Osteoblast (primary cell): ENCODE measurements at places on chromosomes 2 and 18. TPM values are rescaled to one million over a fixed set of nuclear protein-coding genes. Genes with fewer than 3 reads are reported as not detected.

EMILIN2 gene
- total RNA-seq = 4.3 and 5.0 TPM in 2 replicates

INPP5D gene
- under 0.01 TPM in 2 replicates for total RNA-seq

SESTD1 gene
- total RNA-seq = 45.1 and 51.0 TPM in 2 replicates

NTSR2 gene
- total RNA-seq = not detected in 2 replicates

GLB1L gene
- 13.0 and 21.0 TPM in 2 replicates for total RNA-seq

SERPINB2 gene
- total RNA-seq = 0.72 and 1.8 TPM in 2 replicates

ZNF892 gene
- total RNA-seq = 6.2 and 6.5 TPM in 2 replicates

CTNNA2 gene
- 0.29 TPM in 1 of 2 replicates, not detected in the other for total RNA-seq

DOK1 gene
- 89.8 and 93.1 TPM in 2 replicates for total RNA-seq

COL4A4 gene
- under 0.01 and 0.36 TPM in 2 replicates for total RNA-seq

CHST9 gene
- not detected in 2 replicates for total RNA-seq

SNORC gene
- total RNA-seq = 0.72 and 0.88 TPM in 2 replicates

PPP3R1 gene
- total RNA-seq = 29.7 and 32.1 TPM in 2 replicates

TRIM54 gene
- total RNA-seq = not detected in 2 replicates

PXDN gene
- 307 and 324 TPM in 2 replicates for total RNA-seq

IL1R2 gene
- 0.36 and 0.88 TPM in 2 replicates for total RNA-seq

DIS3L2 gene
- total RNA-seq = 21.2 and 28.2 TPM in 2 replicates

ZNF516 gene
- total RNA-seq = 16.3 and 17.7 TPM in 2 replicates

STK11IP gene
- total RNA-seq = 19.4 and 22.1 TPM in 2 replicates

TMEM178A gene
- total RNA-seq = 0.29 and 0.72 TPM in 2 replicates

EMILIN1 gene
- total RNA-seq = 137 and 138 TPM in 2 replicates

RAB12 gene
- total RNA-seq = 49.2 and 51.6 TPM in 2 replicates

RUFY4 gene
- not detected in 2 replicates for total RNA-seq

TMEM163 gene
- under 0.01 TPM in 1 of 2 replicates, not detected in the other for total RNA-seq

SERPINB5 gene
- not detected in 2 replicates for total RNA-seq

DSG1 gene
- total RNA-seq = not detected in 2 replicates

SULT1C2 gene
- total RNA-seq = 0.36 and 1.2 TPM in 2 replicates

LIPG gene
- 2.2 and 3.5 TPM in 2 replicates for total RNA-seq

CARF gene
- total RNA-seq = 11.9 and 13.8 TPM in 2 replicates

MYOM1 gene
- 1.5 and 1.8 TPM in 2 replicates for total RNA-seq

TRAPPC12 gene
- total RNA-seq = 67.0 and 67.5 TPM in 2 replicates

CHRND gene
- not detected in 2 replicates for total RNA-seq

C2orf66 gene
- total RNA-seq = under 0.01 and 0.36 TPM in 2 replicates

SP140L gene
- total RNA-seq = 15.6 and 18.6 TPM in 2 replicates

EFHD1 gene
- 2.4 and 3.6 TPM in 2 replicates for total RNA-seq

C1QL2 gene
- total RNA-seq = not detected in 2 replicates

OTOF gene
- not detected in 2 replicates for total RNA-seq

EML4 gene
- 91.9 and 94.9 TPM in 2 replicates for total RNA-seq

SLC5A6 gene
- 14.1 TPM in 2 replicates for total RNA-seq

ADAM23 gene
- total RNA-seq = under 0.01 and 0.29 TPM in 2 replicates

SCG2 gene
- total RNA-seq = 2.2 and 2.4 TPM in 2 replicates

KANSL1L gene
- total RNA-seq = 37.7 and 38.0 TPM in 2 replicates

SKA1 gene
- 1.8 and 2.9 TPM in 2 replicates for total RNA-seq

SEPTIN2 gene
- 394 and 418 TPM in 2 replicates for total RNA-seq

AFF3 gene
- total RNA-seq = 2.9 and 4.3 TPM in 2 replicates

MC2R gene
- total RNA-seq = not detected in 2 replicates

DPP4 gene
- 192 and 256 TPM in 2 replicates for total RNA-seq

ABCA12 gene
- under 0.01 TPM in 2 replicates for total RNA-seq

MOCOS gene
- total RNA-seq = 14.4 and 19.9 TPM in 2 replicates

IL37 gene
- total RNA-seq = not detected in 2 replicates

PGAP1 gene
- 7.2 and 9.1 TPM in 2 replicates for total RNA-seq

SRD5A2 gene
- not detected in 2 replicates for total RNA-seq

GALNT1 gene
- 775 and 796 TPM in 2 replicates for total RNA-seq
